ENCODE measurements at places on chromosomes 12 and 14.

- DNase-seq, result no peak
Observed at GRCh38 chr14:92451755-92452154, 61.8 kb upstream of the RIN3 start.

DNA sequence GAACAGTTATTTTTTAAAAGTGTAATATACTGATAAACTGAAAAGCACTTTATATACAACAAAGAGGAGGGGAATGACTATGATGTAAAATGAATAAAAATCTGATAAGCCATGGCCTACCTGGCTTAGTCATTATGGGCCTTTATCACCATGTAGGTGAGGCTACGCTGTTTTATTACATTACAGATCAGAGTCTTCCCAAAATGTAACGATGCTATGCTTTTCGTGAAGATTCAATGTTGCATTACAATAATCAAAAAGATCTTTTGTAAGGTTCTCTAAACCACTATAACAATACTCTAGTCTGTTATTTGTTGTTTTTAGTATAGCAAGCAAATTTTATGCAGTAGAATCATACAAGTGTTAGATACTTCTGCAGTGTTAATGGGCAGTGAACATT lies 34.2 kb downstream of the ARID4A start:
- DNase-seq, result no peak

DNA sequence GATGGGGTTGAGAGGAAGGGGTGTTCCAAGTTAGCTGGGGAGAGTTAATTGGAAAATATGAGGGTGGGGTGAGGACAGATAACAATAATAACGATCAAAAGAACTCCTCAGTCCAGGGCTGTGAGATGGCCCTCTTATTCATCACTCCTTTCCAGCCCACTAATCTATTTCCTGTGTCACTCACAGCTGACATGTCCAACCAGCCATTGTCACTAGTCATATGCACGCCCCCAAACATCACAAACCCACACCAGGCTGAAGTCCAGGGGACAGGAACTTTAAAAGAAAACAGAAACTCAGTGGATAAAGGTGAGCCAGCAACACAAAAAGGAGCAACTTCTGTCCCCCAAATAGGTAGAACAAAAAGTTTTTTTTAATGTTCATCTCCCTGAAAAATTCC lies 911 bp downstream of the CALCOCO1 start:
- no peak for DNase-seq

DNA sequence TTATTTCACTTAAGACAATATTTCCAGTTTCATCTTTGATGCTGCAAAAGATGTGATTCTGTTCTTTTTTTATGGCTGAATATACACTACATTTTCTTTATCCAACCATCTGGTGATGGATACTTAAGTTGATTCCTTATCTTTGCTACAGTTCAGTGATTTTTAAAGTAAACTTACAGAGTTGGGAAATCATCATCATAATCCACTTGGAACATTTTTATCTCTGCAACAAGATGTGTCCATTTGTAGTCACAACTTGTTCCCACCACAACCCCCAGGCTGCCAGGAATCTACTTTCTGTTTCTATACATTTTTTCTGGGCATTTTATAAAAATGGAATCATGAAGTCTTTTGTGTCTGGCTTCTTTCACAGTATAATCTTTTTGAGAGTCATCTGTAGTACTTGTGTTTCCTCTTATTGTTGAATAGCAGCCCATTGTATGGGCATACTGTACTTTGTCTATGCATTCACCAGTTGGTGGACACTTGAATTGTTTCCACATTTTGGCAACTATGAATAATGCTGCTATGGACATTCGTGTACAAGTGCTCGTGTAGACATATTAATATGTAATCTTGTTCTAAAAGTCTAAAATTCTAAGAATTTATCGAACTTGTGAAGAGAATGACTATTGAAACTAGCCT lies 212.5 kb upstream of the DDHD1 start:
- no peak for DNase-seq

DNA sequence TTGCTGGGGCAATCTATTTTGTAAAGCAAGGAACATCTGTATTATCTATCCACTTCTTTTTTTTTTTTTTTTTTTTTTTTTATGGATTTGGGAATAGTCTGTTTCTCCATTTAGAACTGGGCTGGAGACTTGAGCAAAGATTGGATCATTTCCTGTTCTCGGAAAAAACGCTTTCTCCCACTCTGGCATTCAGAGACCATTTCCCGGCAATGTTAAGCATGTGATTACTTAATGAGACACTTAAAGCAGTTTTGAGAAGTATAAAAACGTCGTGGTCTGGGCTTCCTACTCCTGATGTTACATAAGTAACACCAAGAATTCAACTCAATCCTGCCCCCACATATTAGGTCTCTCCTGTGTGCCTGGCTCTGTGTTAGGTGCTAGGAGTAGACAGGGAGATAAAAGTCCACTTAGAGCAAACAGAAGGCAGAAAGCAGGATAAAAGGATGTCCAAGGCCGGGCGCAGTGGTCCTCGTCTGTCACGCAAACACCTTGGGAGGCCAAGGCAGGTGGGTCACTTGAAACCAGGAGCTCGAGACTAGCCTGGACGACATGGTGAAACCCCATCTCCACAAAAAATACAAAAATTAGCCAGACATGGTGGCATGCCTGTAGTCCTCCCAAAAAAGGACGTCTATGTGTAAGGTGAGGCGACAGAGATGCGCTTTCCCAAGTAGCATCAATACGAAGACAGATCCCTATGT lies 152.1 kb upstream of the GSC start:
- DNase-seq, result no peak

DNA sequence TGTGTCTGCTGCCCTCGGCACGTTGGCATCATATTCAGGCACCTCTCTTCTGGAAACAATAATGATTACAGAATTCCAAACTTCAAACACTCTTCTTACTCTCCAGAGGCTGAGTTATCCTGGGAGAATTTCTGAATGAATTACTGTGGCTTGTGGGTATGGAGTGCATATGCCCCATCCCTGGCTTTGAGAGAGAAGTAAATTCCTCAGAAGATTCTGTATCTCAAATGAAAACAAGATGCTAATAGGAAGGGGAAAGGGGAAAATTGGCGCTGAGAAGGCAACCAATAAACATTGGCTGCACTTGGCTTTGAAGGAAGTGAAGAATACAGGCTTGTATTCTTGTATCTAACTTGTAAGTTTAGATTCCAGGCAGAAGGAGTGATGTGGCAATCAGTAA lies 132.0 kb upstream of the NOVA1 start:
- DNase-seq, result no peak

GRCh38 chr12:122026706-122027333 lies 5.1 kb downstream of the BCL7A start:
- DNase-seq, result no peak

GRCh38 chr14:91835920-91836843 lies 31.2 kb downstream of the TC2N start:
- DNase-seq, result peak; percentile 76
